Right cardiac atrium (tissue), 5 donors: ENCODE measurements at places on chromosomes 13 and 19. TPM values are rescaled to one million over a fixed set of nuclear protein-coding genes. Genes with fewer than 3 reads are reported as not detected.

The SIGLECL1 gene
- total RNA-seq: not detected

The HSD11B1L gene
- 4.3 TPM for total RNA-seq

The IQCN gene
- total RNA-seq: 0.97 TPM

The KCTD12 gene
- total RNA-seq: 42.4 TPM

The OR7G2 gene
- total RNA-seq: not detected

DNA sequence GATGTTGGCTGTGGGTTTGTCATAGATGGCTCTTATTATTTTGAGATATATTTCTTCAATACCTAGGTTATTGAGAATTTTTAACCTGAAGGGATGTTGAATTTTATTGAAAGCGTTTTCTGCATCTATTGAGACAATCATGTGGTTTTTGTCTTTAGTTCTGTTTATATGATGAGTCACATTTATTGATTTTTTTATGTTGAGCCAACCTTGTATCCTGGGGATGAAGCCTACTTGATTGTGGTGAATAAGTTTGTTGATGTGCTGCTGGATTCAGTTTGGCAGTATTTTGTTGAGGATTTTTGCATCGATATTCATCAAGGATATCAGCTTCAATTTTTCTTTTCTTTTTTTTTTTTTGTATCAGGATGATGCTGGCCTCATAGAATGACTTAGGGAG is 29.4 kb downstream of the NBEA start:
- DNase-seq: no peak

- DNase-seq: no peak
Measured at GRCh38 chr19:16265890-16266585, 58.6 kb upstream of the KLF2 start.

- DNase-seq: no peak
Measured at GRCh38 chr19:3852614-3853254, 16.1 kb downstream of the ZFR2 start.
